Naive B cell (primary cell): ENCODE measurements at places on chromosomes 11 and 22.

GRCh38 chr11:44711787-44712608 is 14.8 kb upstream of the TSPAN18 start:
- DNase-seq, result no peak

DNA sequence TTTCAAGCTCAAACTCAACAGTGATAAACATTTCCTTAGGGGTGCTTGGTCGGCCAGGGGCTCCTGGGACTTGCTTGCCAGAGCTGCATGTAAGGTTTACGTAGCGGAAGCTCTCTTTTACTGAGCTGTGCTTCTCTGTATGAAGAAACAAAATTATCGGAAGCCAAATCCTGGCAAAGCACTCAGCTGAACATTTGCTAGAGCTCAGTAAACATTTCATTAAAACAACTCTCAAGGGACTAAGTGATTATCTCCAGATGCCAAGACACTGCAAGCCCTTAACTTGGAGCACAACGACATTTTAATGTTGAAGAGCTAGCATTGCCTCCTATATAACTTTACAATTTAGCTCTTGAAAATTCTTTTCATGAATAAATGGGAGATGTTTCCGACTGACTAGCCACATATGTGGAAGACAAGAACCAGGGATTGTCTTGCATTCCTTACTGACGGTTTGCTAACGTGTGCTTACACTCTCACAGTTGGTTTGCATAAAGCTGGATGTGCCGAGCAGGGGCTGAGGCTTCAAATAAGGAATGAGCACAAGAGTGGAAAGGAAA is 43.4 kb downstream of the SCUBE2 start:
- no peak for DNase-seq

DNA sequence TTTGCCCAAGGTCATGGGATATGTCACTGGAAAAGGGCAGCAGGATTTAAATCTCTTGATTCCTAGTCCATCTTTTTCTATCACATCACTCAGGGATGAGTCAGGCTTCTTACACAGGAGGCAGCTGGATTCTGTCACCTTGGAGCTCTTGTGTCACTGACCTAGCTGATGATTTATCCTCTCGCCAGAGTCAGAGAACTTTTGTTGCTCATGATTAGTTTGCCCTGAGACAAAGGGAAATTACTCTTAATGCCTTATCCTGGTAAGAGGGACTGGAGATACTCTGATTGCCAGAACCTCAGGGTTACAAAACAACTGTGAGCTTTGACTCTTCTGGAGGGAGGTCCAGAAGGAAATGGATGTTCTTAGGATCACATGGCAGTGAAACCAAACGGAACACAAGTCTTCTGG is 10.1 kb downstream of the COA4 start:
- DNase-seq, result no peak

- DNase-seq, result no peak
These were observed 17.3 kb upstream of the PPARA start for GRCh38 chr22:46132830-46133587.

DNA sequence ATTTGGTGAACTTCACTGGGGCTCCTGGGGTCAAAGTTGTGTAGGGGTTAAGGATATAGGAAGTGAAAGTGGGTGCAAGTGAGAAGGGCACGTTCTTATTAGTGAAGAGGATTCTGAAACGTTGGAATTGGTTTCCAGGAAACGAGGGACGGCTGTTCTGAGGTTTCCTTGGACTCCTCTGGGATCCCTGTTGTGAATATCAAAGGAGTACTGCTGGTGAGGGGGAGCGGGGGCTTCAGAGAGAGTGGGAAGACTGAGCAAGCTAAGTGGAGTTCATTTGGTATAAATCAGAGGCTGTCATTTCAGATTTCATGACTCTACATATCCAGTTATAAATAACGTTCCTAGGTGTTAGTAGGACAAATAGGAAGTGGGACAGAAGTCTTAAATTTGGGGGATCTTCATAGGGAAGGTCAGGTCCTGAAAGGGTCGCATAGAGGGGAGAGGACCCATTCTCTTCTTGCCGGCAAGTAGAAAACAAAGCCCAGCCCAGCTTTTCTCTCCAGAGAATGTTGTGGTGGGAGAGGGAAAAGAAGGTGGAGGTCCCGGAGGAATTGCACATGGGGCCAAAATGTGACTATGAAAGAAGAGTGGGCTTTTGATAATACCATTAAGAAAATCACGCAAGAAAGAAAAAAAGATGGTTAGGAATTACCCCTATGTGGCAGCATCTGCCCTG is 1.1 kb upstream of the NELL1 start:
- DNase-seq, result no peak

DNA sequence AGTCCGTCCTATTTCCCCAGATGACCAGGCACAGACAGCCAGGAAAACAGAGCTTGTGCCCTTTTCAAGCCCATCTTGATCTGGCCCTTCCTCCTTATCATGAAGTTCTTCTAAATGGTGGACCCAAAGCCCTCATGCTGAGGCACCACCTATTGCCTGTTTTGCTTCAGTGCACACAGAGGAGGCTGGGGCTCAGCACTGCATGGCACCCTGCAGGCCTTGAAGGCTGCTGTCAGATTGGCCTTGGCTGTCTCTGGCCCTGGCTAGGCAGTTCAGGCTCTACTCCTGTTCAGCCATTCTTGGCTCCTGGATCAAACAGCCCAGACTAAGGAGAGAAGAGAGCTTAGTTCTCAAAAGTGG is 49.2 kb downstream of the OTOG start:
- DNase-seq, result no peak

- no peak for DNase-seq
These were observed 438 bp upstream of the PLA2G3 start for GRCh38 chr22:31140746-31141145.

- DNase-seq, result no peak
These were observed 159.4 kb downstream of the MPPED1 start for GRCh38 chr22:43571181-43571580.
